WERI-Rb-1 (cell line): ENCODE measurements at places on chromosomes 11 and 22.

DNA sequence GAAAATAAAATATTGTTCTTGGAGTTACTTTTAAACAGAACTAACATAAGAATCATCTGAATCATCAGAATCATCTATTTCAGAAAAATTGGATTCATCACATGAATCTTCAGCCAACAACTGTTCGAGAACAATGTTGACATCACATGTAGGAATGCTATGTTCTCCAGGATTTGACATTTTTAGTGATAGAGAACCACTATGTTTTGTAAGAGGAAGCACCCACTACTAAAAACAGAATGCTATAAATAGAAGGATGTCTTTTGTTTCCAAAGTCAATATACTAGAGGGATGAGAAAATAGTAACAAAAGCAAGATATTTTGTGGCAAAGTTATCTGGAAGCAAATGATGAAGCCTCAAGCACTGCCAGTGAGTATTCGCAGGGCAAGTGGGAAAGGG, 263.4 kb upstream of the DDI1 start:
- DNase-seq = no peak

DNA sequence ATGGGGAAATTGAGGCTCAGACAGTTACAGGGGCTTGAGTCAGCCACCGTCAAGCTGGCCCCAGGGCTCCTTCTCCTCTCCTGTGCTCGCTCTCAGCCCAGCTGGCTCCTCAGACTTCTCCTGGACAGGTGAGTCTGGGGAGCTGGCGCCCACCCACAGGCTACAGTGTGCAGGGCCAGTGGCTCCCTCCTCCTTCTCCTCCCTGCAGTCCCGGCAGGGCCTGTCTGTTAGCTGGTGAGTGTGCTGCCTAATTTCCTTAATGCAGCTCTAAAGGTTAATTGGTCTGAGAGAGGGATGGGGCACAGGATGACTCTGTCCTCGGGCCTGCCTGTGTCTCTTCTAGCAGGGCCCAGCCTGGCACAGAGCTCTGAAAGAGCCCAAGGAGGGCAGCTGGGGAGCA, 31.7 kb downstream of the LMO1 start:
- DNase-seq = peak; percentile 72

DNA sequence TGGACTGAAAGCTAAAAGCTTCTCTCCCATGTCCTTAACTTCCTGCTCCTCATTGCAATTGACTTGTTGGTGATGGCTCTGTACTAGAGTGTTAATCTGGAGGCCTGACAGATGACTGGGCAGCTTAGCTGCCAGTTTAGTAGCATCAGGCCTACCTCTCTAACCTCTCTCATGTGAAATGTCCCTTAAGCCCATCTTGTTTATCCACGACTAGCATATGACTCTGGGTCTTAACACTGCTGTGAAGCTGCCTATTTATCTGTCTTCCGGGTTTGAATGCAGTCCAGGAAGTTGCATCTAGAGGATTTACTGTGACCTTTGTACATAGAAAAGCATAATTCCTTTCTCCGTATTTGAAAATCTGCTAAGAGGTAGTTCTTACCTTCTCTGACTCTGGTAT, 85.3 kb upstream of the HORMAD2 start:
- DNase-seq = peak; percentile 78

DNA sequence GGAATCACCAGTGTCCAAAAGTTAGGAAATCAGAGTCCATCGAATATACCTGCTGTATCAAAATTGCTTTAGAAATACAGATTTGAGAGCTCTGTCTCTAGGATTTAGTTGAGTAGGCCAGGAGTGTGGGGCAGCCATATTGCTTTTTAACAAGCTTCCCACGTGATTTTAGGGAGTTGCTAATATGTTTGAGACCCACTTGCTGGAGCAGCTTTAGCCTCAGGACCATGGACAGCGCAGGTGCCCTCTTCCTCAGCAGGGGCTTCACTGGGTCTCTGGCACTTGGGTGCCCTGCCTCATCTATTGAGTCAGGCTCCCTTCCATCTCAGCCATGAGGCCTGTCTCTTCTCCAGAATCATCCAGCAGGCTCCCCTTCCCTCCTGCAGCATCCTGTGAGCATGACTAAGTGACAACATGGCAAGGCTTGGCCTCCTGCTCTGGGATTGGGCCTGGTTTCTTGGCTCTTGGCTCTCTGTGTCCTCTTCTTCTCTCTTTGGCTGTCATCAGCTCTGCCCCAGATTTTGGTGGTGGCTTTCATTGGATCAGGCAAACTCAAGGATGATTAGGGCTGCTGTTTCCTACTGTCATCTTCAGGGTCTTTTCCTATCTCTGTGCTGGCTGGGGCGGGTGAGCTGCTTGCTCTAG, 70.0 kb downstream of the SGSM1 start:
- DNase-seq = no peak

DNA sequence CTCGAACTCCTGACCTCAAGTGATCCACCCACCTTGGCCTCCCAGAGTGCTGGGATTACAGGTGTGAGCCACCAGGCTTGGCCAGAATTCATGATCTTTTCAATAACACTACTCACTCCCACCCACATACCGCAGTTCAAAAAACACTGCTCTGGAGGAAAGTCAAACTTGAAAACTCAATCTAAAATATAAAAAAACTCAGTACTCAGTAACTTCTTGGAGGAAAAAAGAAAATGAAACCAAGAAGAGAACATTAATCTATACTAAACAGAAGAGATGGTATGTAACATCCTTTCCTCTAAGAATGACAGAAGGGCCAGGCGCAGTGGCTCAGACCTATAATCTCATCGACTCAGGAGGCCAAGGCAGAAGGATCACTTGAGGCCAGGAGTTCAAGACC, 58.3 kb downstream of the MRTFA start:
- no peak for DNase-seq

- DNase-seq = peak; percentile 29
Observed at GRCh38 chr11:34052608-34053160, 1.2 kb downstream of the CAPRIN1 start.

- no peak for DNase-seq
Observed at GRCh38 chr11:10638316-10638925, 55.1 kb downstream of the IRAG1 start.

DNA sequence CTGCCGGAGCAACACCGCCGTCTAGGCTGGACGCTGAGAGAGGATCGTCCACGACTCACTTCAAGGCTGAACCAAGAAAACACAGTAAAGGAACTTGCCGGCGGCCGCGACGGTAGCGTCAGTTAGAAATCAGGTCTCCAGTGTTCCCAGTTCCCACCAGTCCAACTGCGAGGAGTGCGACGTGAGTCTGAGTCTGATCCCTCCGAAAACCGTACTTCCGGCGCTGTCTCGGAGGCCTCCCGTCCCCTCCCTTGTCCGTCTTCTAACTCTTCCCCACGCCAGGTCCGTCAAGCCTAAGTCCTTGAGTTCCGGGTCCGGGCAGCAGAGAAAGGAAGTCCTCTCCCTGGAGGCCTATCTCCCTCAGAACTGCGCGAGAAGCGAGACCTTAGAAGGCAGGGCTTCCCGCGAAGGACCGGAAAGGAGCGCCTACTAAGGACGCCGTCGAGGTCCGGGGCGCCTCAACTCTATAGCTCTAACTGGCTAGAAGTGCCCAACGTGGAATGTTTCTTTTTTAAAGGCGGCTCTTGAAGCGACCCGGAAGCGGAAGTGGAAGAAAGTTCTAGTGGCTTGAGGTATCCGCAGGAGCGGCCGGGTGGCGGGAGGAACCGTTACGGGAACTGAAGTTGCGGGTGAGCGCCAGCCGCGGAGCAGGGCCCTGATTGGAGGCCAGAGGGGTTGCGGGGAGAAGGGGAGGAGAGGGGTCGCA, at the start of the genes BANF1 and EIF1AD:
TSS of gene BANF1 (plus strand) at position 562 of the 706 bp plus-strand sequence. CDS start 748 bp downstream, outside the sequence.
TSS of gene EIF1AD (minus strand) at position 216 of the 706 bp plus-strand sequence. CDS start 1,768 bp downstream, outside the sequence.
- peak; percentile 93 for DNase-seq

GRCh38 chr11:131408025-131408640, 37.7 kb downstream of the NTM start:
- peak; percentile 74 for DNase-seq

DNA sequence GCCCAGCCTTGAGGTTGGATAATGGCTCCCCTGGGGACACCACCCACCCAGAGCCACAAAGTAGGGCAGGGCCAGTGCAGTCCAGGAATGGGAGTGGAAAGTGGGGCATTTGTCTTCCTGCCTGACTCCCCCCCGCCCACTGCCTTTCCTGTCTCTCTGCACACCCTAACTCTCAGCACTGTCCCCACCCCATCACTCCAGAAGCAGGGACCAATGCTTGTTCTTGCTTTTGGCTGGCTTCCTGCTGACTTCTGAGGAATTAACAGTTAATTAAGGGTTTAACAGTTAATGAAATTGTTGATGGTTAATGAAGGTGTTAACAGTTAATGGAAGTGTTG, 4.7 kb downstream of the PITPNM1 start:
- DNase-seq = no peak

GRCh38 chr11:57373146-57373545, 7.8 kb downstream of the PRG3 start:
- DNase-seq = no peak

GRCh38 chr22:49958931-49959781, 1.4 kb upstream of the PIM3 start:
- DNase-seq = no peak

DNA sequence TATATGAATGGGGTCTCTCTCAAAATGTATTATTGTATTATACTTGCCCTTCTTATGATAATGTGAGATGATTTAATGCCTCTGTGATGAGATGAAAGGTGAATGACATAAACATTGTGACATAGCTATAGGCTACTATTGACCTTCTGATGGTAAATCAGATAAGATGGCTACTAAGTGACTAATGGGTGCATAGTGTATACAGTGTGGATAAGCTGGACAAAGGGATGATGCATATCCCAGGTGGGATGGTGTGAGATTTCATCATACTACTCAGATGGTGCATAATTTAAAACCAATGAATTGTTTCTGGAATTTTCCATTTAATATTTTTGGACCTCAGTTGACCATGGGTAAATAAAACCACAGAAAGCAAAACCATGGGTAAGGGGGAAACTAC, 243.5 kb downstream of the SBF2 start:
- DNase-seq = no peak

- DNase-seq = no peak
Observed at GRCh38 chr11:20451568-20451967, 64.1 kb downstream of the PRMT3 start.

DNA sequence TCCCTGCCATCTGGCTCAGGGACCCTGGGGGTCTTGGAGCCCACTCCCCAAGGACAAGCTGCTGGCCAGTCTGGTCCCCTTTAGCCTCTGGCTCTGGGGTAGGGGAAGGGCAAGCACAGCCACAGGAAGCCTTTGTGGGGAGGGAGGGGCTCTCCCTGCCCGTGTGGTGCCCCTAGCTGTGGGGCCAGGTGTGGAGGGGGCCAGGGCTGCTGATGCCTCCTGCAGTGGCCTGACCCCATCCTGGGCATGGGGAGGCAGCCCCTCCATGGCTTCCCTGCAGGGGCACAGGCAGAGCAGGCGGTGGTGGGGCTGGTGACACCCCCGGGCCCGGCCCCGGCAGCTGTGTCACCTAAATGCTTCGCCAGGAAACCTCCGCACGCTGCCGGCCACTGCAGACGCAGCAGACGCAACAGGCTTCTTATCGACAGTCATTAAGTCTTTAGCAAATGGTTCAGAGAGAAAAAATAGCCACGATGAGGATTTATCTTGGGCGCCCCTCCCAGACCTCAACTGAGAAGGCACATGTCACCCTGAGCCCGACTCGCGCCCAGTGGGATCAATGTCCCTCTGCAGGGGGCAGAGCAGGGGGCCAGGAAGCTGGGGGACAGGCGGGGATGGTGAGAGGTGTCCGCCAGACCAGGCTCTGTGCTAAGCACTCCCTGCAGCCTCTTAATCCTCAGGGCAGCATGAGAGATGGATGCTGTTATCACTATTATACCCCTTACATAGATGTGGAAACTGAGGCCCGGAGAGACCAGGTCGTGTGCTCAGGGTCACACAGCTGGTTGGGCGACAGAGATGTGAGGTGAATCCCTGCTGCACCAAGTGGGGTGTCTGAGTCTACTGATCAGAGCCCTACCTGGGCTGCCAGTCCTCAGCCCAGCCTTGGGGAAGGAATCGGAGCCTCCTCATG, 33.9 kb downstream of the FLRT1 start:
- DNase-seq = peak; percentile 68

DNA sequence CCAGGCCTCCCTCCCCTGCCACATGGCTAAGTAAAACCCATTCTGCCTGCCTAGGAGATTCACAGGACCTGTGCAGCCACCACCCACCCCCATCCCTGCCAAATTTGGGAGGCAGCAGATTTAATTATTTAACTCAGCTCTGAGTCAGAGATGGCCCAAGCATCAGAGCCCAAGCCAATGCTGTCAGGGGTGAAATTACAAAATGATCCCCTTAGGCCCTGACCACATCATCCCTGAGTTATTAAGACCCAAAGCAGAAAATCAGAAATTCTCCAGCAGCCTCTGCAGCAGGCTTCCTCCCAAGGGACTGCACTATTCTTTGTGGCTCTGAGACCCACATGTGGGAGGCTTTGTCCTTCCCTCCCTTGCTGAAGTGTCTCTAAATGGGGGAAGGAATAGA, 52.8 kb upstream of the RRAS2 start:
- DNase-seq = no peak

GRCh38 chr11:109247071-109247470, 174.9 kb upstream of the C11orf87 start:
- no peak for DNase-seq

DNA sequence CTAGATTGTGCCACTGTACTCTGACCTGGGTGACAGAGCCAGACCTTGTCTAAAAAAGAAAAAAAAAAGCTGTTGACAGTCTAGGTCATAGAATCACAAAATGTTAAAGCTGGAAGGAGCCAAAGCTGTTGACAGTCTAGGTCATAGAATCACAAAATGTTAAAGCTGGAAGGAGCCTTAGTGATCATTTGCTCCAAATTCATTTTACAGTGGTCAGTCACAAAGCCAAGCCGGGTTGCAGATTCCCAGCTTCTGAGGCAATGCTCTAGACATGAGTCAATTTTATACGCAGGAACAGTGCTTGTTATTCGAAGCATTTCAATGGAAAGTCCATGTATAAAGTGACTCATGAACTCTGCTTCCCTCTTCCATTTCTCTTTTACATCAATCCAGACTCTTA, 47.4 kb downstream of the SYT13 start:
- DNase-seq = no peak

GRCh38 chr22:37218399-37218770, 6.1 kb upstream of the SSTR3 start:
- DNase-seq = no peak

GRCh38 chr11:98728421-98728820, 292.3 kb upstream of the CNTN5 start:
- no peak for DNase-seq
